ENCODE measurements at places on chromosomes 16 and 17.

- no peak for DNase-seq
These were observed 101.0 kb upstream of the CNTNAP4 start for GRCh38 chr16:76176153-76176552.

GRCh38 chr17:50062293-50063243 lies 6.7 kb downstream of the ITGA3 start:
- DNase-seq, result peak; percentile 67

DNA sequence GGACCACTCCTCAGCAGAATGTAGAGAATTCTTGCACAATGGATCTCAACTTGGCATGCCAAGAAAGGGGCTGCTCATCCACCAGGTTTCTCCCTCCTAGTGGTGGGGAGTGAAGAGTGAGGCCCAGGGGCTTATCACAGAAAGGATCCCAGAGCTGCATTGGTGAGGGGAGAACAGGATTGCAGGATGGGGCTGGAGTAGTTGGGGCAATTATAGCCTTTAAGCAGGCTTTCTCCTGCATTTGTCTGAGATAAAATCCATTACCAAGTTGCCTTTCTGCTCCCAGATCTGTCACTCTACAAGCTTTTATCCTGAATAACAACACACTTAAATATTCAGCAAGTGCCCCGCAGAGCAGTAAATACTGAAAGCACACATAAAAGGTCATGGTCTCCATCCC lies 130.8 kb upstream of the CES5A start:
- DNase-seq, result no peak

GRCh38 chr17:17847118-17847689 lies 10.4 kb upstream of the SREBF1 start:
- DNase-seq, result no peak

DNA sequence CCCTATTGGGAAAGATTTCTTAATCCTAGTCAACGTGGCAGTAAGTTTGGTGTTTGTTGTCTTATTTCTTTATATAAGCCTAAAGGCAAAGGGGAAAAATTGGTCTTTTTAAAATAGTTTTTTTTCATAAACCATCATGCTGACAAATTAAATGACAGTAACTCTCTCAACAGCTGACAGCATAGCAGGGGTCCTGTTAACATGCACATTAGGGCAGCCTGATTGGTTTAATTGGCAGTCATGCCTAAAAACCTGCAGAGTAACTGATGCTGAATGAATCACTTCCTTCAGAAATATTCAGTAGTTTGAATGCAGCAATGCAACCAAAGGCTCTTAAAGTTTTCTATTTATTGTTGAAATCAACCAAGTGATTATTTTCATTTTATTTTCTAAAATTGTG lies 85.4 kb downstream of the ITFG1 start:
- DNase-seq, result no peak

DNA sequence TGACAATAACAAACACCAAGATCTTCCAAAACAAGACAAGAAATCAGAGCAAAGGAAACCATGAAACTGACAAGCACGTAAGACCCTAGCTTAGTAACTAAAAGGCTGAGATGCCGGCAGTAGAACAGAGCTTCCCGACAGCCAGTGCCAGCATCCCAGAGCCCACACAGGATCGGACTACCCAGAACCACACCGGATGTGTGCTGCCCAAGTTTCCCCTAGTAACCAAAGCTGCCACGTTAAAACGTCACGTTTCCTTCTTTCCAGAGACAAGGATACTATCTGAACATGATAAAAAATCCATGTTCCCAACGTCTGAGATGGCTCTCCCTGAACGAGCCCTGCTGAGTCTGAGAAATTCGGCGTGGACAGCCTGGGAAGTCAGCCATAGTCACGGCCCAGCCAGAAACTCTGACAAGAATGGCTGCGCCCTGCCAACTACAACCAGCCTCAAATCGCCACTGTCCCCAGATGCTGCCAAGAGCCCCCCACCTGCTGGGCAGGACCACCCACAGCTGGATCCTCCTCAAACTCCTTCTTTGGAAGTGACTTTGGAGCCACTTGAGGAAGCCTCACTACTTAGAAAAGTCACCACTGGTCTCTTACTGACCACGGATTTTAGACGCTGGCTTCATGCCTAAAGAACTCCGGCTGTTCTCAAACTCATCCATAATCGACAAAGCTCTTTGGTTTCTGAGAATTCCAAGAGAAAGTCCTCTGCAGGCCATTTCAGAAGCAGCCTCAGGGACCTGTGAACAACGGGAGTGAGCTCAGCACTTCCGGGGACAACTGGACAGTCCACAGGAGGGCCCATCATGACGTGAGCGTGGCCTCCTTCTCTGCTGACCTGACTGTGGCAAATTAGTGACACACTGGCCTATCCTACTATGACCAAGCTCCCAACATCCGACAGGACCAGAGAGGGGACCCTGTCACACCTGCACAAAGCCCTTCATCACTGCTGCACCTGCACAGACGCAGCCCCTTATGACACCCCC lies 16.7 kb downstream of the CCDC57 start:
- DNase-seq, result no peak

GRCh38 chr17:4623249-4623648 lies 18.2 kb downstream of the ALOX15 start:
- DNase-seq, result no peak

DNA sequence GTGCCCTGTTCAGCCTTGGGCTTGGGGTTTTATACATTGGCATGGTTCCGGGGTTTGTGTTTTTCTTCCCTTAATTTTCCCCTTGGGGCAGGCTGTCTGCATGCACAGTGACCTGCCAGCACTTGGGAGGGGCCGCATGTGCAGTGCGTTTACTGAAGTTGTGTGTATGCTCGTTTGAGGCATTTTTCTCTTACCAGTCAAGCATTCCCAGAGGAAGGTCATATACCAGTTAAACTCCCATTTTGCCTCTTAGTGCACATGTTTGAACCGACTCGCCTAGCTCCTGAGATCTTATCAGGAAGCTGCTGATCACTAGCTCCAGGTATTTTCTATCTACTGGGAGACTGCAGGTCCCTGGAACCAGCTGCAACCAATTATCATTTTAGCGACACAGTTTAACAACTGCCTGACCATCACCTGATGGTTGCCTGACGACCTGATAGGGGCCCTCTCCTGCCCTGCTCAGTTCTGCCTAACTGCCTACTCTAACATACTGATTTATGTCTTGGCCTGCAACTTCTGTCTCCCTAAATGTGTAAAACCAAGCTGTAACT lies 51.4 kb downstream of the MFSD11 start:
- DNase-seq, result no peak

DNA sequence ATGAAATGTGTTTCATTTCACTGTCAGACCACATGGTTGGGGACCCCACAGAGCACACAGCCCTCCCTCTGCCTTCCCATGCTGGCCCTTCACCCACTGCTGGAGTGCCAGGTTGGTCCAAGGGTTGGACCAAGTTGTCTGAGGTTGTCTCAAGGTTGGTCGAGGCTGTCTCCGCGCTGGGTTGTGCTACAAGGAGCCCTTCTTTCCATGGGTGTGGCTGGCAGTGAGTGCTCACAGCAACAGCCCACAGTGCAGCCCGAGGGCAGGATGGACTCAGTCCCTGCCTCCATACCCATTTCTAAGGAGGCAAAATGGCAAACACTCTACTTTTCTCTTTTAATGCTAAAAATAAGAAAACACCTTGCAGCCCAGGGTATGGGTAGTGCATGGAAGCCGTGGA lies 35.8 kb upstream of the STH start:
- DNase-seq, result no peak

DNA sequence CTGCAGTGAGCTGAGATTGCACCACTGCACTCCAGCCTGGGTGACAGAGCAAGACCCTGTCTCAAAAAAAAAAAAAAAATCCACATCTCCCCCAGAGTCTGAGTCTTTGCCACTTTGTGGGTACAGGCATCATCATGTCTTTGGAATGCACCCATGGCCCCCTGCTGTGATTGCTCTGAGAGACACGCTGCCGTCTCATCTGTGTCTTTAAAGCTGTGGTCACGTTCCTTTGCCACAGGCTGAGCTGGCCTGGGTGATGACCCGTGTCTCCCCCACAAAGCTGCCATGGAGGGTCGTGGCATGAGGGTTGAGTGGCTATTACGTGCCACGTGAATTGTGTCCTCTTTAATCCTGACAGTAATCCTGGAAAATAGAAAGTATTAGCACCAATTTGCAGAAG lies 20.2 kb downstream of the CRISPLD2 start:
- no peak for DNase-seq

- DNase-seq, result peak; percentile 40
These were observed 50.0 kb downstream of the VAC14 start for GRCh38 chr16:70750893-70751467.

- DNase-seq, result no peak
These were observed at the start of gene EME2 for GRCh38 chr16:1772362-1772907. EME2 (plus strand) TSS chr16:1772810; CDS start chr16:1773228, 418 bp downstream.

GRCh38 chr16:83533193-83533592 lies 274.6 kb upstream of the HSBP1 start:
- DNase-seq, result no peak

GRCh38 chr17:76917829-76918228 lies 49.6 kb downstream of the MGAT5B start:
- DNase-seq, result no peak

DNA sequence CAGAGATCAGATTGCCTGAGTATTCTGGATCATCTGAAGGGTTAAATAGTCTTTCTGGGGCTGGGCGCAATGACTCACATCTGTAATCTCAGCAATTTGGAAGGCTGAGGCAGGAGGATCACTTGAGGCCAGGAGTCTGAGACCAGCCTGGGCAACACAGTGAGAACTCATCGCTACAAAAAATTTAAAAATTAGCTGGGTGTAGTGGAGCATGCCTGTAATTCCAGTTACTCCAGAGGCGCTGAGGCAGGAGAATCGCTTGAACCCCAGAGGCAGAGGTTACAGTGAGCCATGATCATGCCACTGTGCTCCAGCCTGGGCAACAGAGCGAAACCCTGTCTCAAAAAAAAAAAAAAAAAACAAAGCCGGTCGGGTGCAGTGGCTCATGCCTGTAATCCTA lies 15.7 kb downstream of the MVP start:
- no peak for DNase-seq

GRCh38 chr16:59690216-59690615 lies 956.1 kb upstream of the GOT2 start:
- no peak for DNase-seq

GRCh38 chr16:71837150-71837549 lies 8.6 kb upstream of the ATXN1L start:
- DNase-seq, result no peak

- DNase-seq, result no peak
These were observed 365.4 kb downstream of the SNX29 start for GRCh38 chr16:12341966-12342365.

- DNase-seq, result no peak
These were observed 509 bp downstream of the CNEP1R1 start for GRCh38 chr16:50025537-50025931.

DNA sequence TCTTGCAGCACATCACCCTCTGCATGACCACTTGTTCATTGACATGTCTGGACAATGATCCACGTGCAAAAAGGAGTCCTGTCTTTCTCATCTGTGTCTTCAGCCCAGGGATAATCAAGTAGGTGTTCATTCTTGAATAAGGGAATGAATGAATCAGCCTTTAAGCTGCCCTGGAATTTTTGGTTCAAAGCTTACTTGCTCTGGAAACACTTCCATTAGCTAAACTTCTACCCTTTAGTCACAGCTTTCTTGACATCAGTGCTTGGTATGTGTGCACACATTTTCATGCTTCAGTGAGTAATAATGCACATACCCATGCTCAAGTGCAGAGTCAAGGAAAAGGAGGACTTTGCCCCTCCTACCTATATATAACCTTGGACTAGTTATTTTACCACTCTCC lies 103.0 kb upstream of the CDH13 start:
- no peak for DNase-seq

GRCh38 chr17:80544655-80545498 lies at the start of gene RPTOR:
RPTOR (plus strand) TSS chr17:80544838; CDS start chr17:80545630, 792 bp downstream.
- DNase-seq, result peak; percentile 46

GRCh38 chr16:78953526-78953925 lies 647.0 kb downstream of the MAF start:
- DNase-seq, result no peak

GRCh38 chr17:33072421-33073161 lies 80.9 kb downstream of the SPACA3 start:
- no peak for DNase-seq

DNA sequence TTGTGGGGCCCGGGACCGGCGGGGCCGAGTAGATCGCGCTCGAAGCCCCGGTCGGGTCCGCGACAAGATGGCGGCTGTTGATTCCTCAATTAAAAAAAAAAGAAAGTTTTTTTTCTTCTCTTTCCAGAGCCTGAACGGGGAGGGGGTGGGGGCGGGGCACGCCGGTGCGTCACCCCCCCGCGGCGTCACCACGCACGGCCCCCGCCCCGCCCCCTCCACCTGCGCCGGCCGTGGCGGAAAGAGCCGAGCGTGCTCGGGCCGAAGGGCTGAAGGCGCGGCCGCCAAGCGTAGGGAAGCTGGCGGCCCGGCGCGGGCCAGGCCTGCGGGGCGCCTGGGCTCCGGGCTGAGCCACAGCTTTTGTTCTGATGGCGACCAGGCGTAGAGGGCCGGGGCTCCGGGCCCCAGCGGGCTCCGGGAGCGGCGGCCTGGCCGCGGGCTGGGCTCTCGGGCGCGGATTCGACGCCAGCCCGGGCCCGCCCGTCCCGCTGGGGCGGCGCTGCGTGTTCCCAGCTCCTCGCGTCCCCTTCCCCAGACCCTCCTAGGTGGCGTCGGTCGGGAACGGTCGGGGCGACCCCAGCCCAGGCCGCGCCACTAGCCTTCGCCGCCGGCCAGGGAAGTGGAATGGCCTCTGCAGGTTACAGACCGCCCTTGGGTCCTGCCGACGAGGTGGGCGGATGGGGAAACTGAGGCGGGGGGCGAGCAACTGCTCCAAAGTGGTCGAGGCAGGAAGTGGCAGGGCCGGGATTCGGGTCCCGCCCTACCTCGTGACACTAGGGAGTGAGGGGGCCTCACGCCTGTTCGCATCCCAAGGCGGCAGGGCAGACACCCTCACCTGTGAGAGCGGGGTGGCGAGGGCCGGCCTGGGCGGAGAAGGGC lies at the start of gene CREBBP:
TSS of gene CREBBP (minus strand) at position 91 of the 876 bp plus-strand sequence. CDS start 797 bp downstream, outside the sequence.
- no peak for DNase-seq

DNA sequence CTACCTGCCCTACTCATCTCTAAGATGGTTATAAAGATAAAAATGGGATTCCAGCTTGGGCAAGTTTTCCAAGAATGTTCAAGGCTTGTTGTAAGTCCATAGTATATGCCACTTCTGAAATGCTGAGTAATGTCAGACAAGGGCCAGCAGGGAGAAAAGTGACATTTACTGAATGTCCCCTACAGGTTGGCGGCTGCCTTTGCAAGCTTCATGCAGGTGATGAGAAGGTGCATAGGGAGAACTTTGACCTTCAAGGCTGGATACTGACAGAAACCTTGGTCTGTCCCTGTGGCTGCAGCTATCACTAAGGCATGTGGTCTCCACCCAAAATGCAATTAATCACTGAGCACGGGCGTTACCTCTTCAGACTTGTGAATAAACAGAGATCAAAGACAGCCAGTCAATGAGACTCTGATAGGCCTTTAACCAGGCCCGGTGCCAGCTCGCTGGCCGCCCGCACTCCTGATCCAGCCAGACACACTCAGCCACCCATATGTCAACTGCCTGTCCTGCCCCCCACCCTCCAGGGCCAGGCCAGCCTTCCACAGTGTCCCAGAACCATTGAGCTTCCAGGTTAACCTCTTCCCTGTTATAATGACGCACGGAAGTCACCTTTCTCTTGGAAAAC lies 26.8 kb upstream of the AXIN2 start:
- no peak for DNase-seq

GRCh38 chr17:79461041-79461440 lies 149.8 kb downstream of the RBFOX3 start:
- DNase-seq, result peak; percentile 17

- no peak for DNase-seq
These were observed 72.7 kb upstream of the TNRC6C start for GRCh38 chr17:77885678-77886386.

- DNase-seq, result no peak
These were observed 38.4 kb downstream of the TNFRSF13B start for GRCh38 chr17:16933317-16934132.
